Activated T-cell treated with anti-CD3 and anti-CD28 coated beads for 1 hour (primary cell): ENCODE measurements at places on chromosomes 4 and X.

DNA sequence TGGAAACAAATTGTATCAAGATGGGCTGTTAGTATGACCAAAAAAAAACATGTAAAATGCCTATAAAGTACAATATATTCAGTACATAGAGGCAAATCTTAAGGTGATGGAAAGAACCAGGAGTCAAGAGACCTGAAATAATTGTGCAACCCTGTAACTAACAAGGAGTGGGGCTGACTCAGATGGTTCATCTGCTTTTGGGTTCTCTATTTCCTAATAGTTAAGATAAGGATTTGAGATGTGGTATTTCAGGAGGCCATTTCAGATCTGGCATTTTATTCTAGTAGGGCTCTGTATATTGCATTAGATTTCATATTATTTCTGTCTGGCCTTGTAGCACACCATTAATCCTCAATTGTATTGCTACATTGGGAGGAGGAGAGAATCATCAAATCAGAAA lies 268.4 kb downstream of the HS3ST1 start:
- no peak for DNase-seq

GRCh38 chr4:120775431-120775830 lies 147.1 kb downstream of the PRDM5 start:
- no peak for DNase-seq

- DNase-seq = no peak
These were observed 119.3 kb downstream of the C4orf51 start for GRCh38 chr4:145799223-145799622.

DNA sequence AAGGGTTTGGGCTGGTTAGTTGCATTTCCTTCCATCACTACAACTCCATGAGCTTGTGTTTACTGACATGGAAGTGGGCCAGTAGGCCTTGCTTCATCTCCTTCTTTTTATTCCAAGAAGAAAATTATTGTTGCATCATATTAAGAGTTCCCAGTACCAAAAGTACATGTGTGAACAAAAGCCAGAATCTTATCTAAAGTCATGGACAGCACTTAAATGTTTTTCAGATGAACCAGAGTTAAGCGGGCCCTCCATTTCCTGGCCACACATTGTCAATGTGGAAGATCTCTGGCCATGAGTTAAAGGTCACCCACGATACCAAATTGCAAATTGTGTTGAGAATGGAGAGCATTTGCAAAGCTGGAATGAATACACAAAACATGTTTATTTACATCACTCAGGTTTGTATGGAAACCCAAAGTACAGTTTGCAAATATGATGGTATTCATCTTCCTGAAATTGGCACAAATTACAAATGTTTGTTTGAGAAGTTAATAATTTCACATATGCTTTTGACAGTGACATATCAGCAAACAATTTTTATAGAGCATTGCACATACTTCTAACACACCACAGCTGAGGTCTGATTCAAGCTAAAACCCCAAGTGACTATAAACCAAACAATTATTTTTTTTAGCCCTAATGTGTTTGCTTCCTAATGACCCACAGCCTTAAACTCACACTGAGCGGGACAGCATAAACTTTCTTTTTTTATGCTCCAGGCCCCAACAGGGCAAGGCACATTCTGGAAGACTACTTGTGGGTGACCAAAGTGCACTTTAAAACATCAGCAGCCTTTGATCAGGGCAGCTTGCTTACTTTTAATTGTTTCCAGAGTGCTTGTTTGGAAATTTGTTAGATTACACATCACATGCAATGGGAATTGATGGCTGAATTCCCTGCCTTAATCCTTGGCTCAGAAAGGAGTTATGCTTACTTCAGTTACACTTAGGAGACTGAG lies 502.9 kb upstream of the SLIT2 start:
- DNase-seq = no peak

DNA sequence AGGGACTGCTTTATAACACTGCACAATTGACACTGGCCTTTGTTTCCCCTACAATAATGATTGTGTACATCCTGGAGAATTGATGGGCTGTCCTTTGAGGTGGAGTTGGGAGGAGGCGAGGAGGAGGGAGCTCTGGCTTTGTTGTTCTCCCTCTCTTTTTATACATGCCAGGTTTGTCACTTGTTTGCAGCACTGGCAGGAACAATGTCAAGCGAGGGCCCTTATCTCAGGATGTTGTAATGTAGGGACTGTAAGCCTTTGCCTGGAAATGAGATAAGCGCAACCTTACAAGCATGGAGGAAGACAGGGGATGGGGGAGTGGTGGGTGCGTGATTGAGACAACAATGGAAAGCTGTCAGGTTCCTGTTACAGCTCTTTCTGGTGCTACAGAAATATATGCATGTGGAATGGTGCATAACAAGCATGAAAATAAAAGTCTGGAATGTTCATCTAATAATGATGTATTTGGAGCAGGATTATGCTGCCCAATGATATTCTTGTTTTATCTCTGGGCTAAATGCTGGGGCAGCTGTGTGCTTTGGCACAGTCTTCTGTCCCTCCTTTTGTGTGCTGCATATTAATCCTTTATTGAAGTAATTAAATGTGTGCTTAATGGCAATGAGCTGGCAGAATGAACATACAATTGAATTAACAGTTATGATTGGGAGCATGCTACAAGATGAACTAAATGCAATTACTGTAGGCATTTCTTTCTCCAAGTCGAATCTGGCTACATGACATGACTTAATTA lies 294.4 kb downstream of the GPAT3 start:
- DNase-seq = no peak

GRCh38 chr4:118762730-118763477 lies 73.0 kb downstream of the SEC24D start:
- no peak for DNase-seq

- DNase-seq = no peak
These were observed 2313.3 kb downstream of the ARAP2 start for GRCh38 chr4:33931026-33931425.

DNA sequence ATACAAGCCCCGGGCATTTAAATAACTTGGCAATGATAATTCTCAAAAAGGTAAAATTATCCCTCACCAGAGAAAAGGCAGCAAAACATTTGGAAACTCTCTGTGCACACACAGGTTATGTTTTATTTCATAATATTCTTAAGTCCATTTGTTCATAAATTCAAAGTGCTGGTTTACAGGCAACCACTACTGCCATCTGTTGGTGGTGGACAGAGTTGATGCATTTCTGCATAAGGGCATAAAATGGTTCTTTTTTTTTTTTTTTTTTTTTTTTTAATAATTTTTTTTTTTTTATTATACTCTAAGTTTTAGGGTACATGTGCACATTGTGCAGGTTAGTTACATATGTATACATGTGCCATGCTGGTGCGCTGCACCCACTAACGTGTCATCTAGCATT lies 31.5 kb upstream of the IL21 start:
- DNase-seq = peak; percentile 8

DNA sequence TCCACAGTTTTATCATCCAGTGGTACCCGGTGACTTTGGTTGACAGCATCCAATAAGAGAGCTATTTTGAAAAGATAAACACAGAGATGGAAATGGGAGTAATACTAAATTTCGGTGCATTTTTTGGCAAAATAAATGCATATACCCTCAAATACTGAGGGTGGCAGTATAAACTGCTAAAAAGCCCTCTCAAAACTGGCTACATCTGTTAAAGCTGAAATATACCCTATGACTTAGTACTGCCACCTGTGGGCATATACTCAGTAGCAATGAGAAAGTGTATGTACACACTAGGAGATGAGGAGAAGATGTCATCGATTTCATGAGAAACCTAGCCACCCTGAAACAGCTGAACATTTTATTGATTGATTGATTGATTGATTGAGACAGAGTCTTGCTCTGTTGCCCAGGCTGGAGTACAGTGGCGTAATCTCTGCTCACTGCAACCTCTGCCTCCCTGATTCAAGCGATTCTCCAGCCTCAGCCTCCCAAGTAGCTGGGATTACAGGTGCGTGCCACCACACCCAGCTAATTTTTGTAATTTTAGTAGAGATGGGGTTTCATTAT lies 12.2 kb upstream of the TMEM128 start:
- no peak for DNase-seq

GRCh38 chrX:103877571-103877970 lies 45.5 kb upstream of the RAB9B start:
- DNase-seq = no peak

- DNase-seq = no peak
These were observed 86.7 kb upstream of the WDR44 start for GRCh38 chrX:118259213-118259612.

GRCh38 chr4:158080354-158080753 lies 92.5 kb downstream of the GASK1B start:
- no peak for DNase-seq

GRCh38 chr4:113256946-113257345 lies 207.5 kb downstream of the ANK2 start:
- DNase-seq = no peak
